ENCODE measurements at places on chromosomes 5 and 9. TPM values are rescaled to one million over a fixed set of nuclear protein-coding genes. Genes with fewer than 3 reads are reported as not detected.

DNA sequence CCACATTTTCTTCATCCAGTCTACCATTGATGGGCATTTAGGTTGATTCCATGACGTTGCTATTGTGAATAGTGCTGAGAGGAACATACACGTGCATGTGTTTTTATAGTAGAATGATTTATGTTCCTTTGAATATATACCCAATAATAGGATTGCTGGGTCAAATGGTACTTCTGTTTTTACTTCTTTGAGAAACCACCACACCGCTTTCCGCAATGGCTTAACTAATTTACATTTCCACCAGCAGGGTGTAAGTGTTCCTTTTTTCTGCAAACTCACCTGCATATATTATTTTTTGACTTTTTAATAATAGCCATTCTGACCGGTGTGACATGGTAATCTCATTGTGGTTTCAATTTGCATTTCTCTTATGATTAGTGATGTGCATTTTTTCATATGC, 82.2 kb upstream of the RFX3 start:
- H3K4me1 ChIP-seq, result no peaks in the 10 kb centered on the region
- no peak for DNase-seq
- no peaks in the 10 kb centered on the region for H3K27me3 ChIP-seq
- no peak overlapping the region for H3K27ac ChIP-seq
- H3K36me3 ChIP-seq, result peaks cover 3% of the 10 kb centered on the region
- no peak overlapping the region for H3K4me3 ChIP-seq

SPATA31A3 gene
- total RNA-seq, result not detected

DNA sequence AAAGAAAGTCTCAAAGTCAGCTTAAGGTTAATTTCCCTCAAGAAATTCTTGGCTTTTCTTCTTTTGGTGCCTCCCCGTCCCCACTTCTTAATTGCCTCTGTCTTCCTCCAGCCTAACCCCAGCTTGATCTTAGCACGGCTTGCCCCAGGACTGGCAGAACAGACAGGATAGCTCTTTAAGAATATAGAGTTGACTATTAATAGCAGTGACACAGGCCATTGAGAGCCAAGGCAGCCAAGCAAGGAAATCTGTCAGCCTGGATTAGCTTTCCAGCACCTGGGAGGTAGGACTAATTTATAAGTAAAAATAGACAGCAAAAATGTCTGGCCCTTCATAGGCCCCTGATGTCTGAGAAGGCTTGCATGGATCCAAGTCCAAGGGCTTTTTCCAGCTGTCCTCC, 384.6 kb upstream of the SLC30A5 start:
- DNase-seq, result no peak
- H3K36me3 ChIP-seq, result no peaks in the 10 kb centered on the region
- H3K27me3 ChIP-seq, result no peaks in the 10 kb centered on the region
- no peak overlapping the region for H3K4me3 ChIP-seq

DNA sequence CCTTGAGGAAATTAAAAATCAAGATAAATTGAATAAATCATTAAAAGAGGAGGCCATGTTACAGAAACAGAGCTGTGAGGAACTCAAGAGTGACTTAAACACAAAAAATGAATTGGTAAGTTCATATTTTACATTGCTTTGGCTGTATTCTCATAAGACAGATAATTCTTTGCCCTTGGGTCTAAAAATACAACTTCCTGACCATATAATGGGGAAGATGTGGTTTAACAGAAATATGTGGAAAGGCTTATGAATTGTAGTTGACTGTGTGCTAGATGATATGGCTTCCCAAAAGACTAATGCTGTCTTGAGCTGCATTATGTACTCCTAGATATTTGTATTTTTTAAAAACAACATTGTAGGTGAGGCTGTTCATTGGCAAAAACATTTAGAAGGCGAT, 33.1 kb downstream of the CNTRL start:
- H3K4me3 ChIP-seq, result no peak overlapping the region
- H3K36me3 ChIP-seq, result no peaks in the 10 kb centered on the region
- DNase-seq, result no peak
- H3K27ac ChIP-seq, result no peak overlapping the region

DNA sequence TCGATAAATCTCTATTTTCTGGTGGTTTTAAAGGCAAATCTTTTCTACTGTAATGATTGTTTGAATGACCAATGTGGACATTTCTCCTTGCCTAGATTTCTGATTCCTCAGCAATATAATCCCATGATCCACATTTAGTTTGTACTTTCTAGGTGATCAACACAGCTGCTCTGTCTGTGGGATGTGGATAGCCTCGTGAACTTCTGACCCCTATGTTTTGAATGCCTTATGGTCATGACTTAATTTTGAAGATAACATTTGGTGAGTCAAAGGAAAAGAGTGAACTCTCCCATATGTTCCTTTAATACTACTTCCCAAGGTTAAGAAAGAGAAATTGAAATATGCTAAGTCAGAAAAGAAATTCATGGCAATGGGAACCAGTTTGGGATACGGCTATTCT, 147.5 kb downstream of the CAVIN4 start:
- no peak for DNase-seq
- H3K36me3 ChIP-seq, result no peaks in the 10 kb centered on the region

- no peaks in the 10 kb centered on the region for H3K36me3 ChIP-seq
- DNase-seq, result no peak
- peak overlapping the region; percentile 87 for H3K4me3 ChIP-seq
- peaks cover 38% of the 10 kb centered on the region for H3K4me1 ChIP-seq
Measured at GRCh38 chr9:105245891-105246161, 1.4 kb downstream of the SLC44A1 start.

- peaks cover 67% of the 10 kb centered on the region for H3K27me3 ChIP-seq
- H3K27ac ChIP-seq, result no peak overlapping the region
- H3K4me3 ChIP-seq, result no peak overlapping the region
Measured at GRCh38 chr9:132169672-132170392, 8.0 kb downstream of the NTNG2 start.

- H3K4me3 ChIP-seq, result no peak overlapping the region
- H3K27ac ChIP-seq, result no peak overlapping the region
- peaks cover 14% of the 10 kb centered on the region for H3K4me1 ChIP-seq
- no peak for DNase-seq
Measured at GRCh38 chr5:173493846-173494245, 122.6 kb downstream of the BOD1 start.

- no peaks in the 10 kb centered on the region for H3K36me3 ChIP-seq
- H3K27me3 ChIP-seq, result no peaks in the 10 kb centered on the region
- no peak overlapping the region for H3K4me3 ChIP-seq
- no peak for DNase-seq
Measured at GRCh38 chr5:40206030-40206429, 473.7 kb upstream of the PTGER4 start.

- H3K36me3 ChIP-seq, result no peaks in the 10 kb centered on the region
- H3K27ac ChIP-seq, result no peak overlapping the region
- peaks cover 17% of the 10 kb centered on the region for H3K4me1 ChIP-seq
- no peak for DNase-seq
Measured at GRCh38 chr9:113509463-113509862, 45.9 kb downstream of the RGS3 start.

ADAMTSL2 gene
- total RNA-seq, result 0.31 TPM

DNA sequence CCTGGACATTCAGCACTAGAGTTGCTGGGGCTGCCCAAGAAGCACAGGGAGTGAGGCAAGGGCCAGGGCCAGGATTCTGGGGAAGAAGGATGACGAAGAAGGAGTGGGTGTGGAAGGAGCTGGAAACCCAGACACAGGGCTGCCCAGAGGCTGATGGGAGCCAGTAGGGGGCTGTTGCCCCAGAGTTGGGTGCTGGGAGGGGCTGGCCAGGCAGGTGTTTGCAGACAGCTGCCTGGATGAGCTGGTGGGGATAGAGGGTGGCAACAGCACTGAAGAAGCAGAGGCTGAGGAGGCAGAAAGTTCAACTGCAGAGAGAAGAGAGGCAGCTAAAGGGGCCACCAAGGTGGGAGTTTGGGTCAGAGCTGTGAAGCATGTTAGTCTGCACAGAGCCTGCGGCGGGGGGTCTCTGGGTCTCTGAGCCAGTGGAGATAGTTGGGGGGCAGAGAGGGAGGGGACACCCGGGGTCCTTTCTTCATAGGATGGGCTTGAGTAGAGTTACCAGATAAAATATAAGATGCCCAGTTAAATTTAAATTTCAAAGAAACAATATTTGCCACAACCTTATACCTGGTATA, 2.5 kb upstream of the AQP7 start:
- no peak overlapping the region for H3K4me3 ChIP-seq
- no peaks in the 10 kb centered on the region for H3K27me3 ChIP-seq
- H3K4me1 ChIP-seq, result peaks cover 27% of the 10 kb centered on the region
- H3K36me3 ChIP-seq, result no peaks in the 10 kb centered on the region
- no peak overlapping the region for H3K27ac ChIP-seq

GRCh38 chr9:137660144-137660543, 41.3 kb downstream of the EHMT1 start:
- H3K27me3 ChIP-seq, result no peaks in the 10 kb centered on the region
- no peak overlapping the region for H3K4me3 ChIP-seq
- DNase-seq, result no peak
- H3K4me1 ChIP-seq, result peaks cover 4% of the 10 kb centered on the region
- H3K36me3 ChIP-seq, result peaks cover 4% of the 10 kb centered on the region

- DNase-seq, result no peak
- no peak overlapping the region for H3K27ac ChIP-seq
- no peak overlapping the region for H3K4me3 ChIP-seq
- H3K4me1 ChIP-seq, result no peaks in the 10 kb centered on the region
Measured at GRCh38 chr5:6961837-6962635, 248.8 kb downstream of the TENT4A start.

GRCh38 chr9:35367451-35367850, 122.5 kb upstream of the RUSC2 start:
- no peak for DNase-seq
- H3K4me1 ChIP-seq, result peaks cover 12% of the 10 kb centered on the region
- no peak overlapping the region for H3K4me3 ChIP-seq
- peaks cover 17% of the 10 kb centered on the region for H3K36me3 ChIP-seq
- no peaks in the 10 kb centered on the region for H3K27me3 ChIP-seq

GRCh38 chr5:163915481-163915961, 410.1 kb downstream of the MAT2B start:
- H3K27ac ChIP-seq, result no peak overlapping the region
- H3K36me3 ChIP-seq, result no peaks in the 10 kb centered on the region
- no peaks in the 10 kb centered on the region for H3K27me3 ChIP-seq
- DNase-seq, result no peak

GRCh38 chr5:65062469-65063083, 293.8 kb downstream of the CWC27 start:
- H3K27ac ChIP-seq, result peak overlapping the region; percentile 77
- no peaks in the 10 kb centered on the region for H3K27me3 ChIP-seq
- peaks cover 24% of the 10 kb centered on the region for H3K4me1 ChIP-seq
- H3K36me3 ChIP-seq, result no peaks in the 10 kb centered on the region
- H3K4me3 ChIP-seq, result no peak overlapping the region

DNA sequence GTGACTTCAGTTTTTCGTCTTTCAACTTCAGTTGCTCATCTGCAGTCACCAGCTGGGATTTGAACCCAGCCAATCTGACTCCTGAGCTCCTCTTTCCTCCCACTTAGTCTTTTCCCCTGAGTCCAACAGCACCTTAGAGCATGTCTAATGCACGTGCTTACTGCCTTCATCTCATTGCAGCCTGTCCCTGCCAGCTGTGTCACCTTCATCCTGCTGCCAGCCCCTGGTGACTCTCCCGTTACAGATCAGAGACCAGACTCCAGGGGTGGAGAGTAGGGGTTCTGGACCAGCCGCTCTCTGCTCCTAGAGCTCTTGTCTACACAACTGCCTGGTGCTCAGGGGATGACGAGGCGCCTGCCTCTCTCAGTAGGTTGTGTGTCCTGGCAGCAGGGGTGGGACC, 132.9 kb upstream of the LMX1B start:
- H3K36me3 ChIP-seq, result peaks cover 19% of the 10 kb centered on the region
- H3K27me3 ChIP-seq, result no peaks in the 10 kb centered on the region
- no peak overlapping the region for H3K27ac ChIP-seq
- no peak overlapping the region for H3K4me3 ChIP-seq
- no peak for DNase-seq

GRCh38 chr5:111892949-111893348, 136.0 kb upstream of the NREP start:
- no peak for DNase-seq
- H3K27me3 ChIP-seq, result no peaks in the 10 kb centered on the region
- peaks cover 5% of the 10 kb centered on the region for H3K4me1 ChIP-seq
- no peaks in the 10 kb centered on the region for H3K36me3 ChIP-seq

RPS14 gene
- total RNA-seq, result 3,370 TPM

DNA sequence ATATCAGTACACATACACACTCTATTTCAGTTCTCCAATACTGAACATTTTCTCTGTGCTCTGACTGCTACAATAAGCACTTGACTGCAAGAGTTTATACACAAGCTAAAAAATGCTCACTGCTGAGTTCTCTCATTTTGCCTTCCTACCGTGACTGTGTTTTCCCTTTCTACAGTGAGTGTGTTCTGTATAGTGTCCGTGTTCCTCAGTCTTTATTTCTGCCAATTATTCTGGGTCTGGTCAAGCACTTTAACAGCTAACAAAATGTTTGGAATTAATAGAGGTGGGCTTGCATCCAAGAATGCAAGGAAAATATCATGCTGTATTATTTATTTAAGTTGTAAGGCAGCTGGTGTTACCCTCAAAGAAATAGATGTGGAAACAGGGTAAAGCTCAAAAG, 217.0 kb upstream of the NREP start:
- no peaks in the 10 kb centered on the region for H3K36me3 ChIP-seq
- no peak overlapping the region for H3K4me3 ChIP-seq
- no peaks in the 10 kb centered on the region for H3K4me1 ChIP-seq
- H3K27me3 ChIP-seq, result no peaks in the 10 kb centered on the region
- DNase-seq, result no peak
- no peak overlapping the region for H3K27ac ChIP-seq

DNA sequence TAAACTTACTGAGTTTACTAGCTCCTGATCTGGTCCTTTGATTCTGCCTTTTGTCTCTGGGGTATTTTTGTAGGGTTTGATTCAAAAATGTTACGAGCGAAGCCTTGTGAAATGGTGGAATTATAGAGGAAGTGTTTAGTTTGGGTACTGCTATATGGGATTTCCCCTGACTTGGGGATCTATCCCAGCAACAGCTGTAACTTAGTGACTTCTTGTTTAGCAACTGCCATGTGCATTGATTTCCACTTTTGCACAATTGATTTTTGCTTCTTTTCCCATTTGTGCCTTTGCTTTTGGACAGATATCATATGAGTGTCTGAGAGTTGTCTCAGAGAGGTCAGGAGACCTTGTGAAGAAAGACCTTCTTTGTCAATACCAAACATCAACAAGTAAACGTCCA, 248.5 kb upstream of the DAP start:
- H3K27me3 ChIP-seq, result no peaks in the 10 kb centered on the region
- H3K4me1 ChIP-seq, result no peaks in the 10 kb centered on the region
- no peak overlapping the region for H3K4me3 ChIP-seq
- no peak overlapping the region for H3K27ac ChIP-seq
- no peaks in the 10 kb centered on the region for H3K36me3 ChIP-seq

GRCh38 chr5:159990506-159990905, 18.4 kb upstream of the TTC1 start:
- H3K4me1 ChIP-seq, result peaks cover 10% of the 10 kb centered on the region
- H3K27me3 ChIP-seq, result peaks cover 23% of the 10 kb centered on the region
- H3K4me3 ChIP-seq, result no peak overlapping the region
- DNase-seq, result no peak
- no peaks in the 10 kb centered on the region for H3K36me3 ChIP-seq

GRCh38 chr5:135076051-135076491, 42.0 kb upstream of the PITX1 start:
- DNase-seq, result peak; percentile 66
- H3K4me3 ChIP-seq, result no peak overlapping the region
- H3K27me3 ChIP-seq, result peaks cover 4% of the 10 kb centered on the region
- H3K27ac ChIP-seq, result no peak overlapping the region
- H3K36me3 ChIP-seq, result no peaks in the 10 kb centered on the region

- DNase-seq, result no peak
- no peaks in the 10 kb centered on the region for H3K36me3 ChIP-seq
- H3K4me3 ChIP-seq, result no peak overlapping the region
- H3K27me3 ChIP-seq, result no peaks in the 10 kb centered on the region
- H3K4me1 ChIP-seq, result no peaks in the 10 kb centered on the region
- no peak overlapping the region for H3K27ac ChIP-seq
Measured at GRCh38 chr9:3922846-3923245, 377.0 kb downstream of the GLIS3 start.
